Mammary epithelial cell (primary cell): ENCODE measurements at places on chromosomes 13 and 19.
A peak's percentile ranks its signal among the peaks of the same experiment; 100 is the strongest.

DNA sequence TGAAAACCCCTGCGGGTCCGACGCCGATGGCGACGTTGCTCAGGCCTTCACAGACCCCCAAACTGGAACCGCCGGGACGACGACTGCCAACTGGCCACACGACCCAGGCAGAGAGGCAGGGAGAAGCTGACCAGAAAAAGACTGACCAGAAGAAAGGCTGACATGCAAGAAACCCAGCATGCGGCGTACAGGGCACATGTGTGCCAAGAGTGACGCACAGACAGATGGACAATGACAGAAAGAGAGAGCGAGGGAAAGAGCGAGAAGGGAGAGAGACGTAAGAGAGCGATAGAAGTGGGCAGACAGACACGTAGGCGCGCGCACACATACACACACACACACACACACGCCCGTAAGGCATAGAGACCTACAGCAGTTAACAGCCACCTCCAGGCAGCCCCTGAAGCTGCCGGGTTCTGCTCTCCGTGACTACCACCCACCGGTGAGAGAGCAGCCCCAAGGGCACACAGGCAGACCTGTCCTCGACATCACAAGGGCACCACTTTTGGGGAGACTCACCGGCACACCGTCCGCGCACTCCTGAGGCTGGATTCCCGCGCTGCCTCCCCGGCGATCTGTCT, 67.2 kb upstream of the ZNF527 start:
- no peak for DNase-seq

- DNase-seq, result no peak
Observed at GRCh38 chr13:19172647-19173030, 9.0 kb downstream of the TUBA3C start.

DNA sequence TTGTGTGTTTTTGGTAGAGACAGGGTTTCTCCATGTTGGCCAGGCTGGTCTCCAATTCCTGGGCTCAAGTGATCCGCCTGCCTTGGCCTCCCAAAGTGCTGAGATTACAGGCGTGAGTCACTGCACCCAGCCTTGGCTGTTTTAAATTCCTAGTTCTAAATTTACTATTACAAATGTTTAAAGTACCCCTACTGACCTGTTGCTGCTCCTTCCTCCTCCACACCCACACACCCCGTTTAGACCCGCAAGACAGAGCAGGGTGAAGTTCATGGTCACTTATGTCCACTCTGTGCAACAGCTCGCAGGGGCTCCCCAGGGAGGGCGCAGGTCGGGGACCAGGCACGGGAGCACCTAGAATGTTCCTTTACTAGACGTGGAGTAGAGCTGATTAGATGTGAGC, 28.7 kb downstream of the TMEM161A start:
- DNase-seq, result no peak

- DNase-seq, result no peak
Observed at GRCh38 chr19:4578552-4579248, 19.2 kb upstream of the SEMA6B start.

DNA sequence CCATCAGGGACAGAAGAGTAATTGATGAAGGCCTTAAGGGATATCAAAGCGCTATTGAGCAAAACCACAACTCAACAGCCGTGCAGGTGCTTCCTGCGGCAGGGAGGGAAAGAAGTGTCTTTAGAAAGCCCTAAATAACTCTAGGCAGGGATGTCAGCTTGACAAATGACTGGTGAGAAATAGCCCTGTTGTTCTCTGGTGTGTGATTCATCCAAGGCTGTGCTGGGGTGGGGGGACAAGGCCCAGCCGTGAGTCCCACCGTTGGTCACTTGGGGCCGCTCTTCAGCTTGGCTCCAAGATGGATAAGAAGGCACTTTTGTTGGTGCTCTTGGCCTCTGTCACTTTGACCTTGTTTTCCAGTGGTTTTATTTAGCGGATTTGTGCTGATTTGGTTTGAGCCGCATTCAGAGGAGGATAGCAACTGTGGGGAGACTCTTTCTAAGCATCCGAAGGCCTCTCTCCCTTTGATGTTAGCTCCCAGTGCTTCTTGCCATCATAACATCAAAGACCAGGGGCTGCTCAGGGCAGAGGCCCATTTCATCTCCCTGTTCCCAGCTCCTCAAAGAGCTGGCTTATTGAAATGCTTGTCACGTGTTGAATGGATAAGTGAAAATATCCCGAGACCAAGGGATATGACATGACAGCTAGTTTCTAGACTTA, 130.3 kb upstream of the SERP2 start:
- peak; percentile 78 for DNase-seq

GRCh38 chr19:2361246-2362045, 1.4 kb downstream of the TMPRSS9 start:
- no peak for DNase-seq

DNA sequence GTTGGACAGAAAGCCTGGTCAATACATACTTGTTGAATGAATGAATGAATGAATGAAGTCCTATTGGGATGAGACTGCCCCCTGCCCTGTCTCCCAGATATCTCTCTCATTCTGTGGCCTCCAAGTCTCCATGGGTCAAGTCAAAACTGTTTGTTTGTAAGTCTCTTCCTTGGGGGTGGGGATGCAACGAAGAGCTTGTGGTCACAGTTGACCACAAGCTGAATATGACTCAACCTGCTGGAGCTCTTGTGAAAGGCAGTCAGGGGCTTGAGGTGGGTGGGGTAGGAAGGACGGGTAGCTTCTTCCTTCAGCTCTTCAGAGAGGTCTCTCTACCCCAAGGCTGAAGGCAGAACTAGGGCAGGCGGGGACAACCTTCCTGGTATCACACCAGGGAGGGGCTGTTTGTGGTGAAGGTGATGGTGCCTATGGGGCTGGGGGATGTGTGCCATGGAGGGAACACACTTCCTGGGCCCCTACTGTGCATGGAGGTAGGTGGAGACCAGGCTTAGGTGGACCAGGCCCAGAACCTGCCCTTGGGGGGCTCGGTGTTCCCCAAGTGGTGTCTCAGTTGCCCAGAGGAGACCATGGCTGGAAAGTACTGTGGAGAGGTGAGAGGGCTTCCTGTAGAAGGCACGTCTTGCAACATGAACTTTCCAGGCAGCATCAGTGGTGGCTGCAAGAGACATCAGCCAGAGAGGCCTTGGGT, 8.0 kb downstream of the MYO1F start:
- DNase-seq, result peak; percentile 84

- DNase-seq, result no peak
Observed at GRCh38 chr13:99055735-99056134, 77.9 kb upstream of the DOCK9 start.

DNA sequence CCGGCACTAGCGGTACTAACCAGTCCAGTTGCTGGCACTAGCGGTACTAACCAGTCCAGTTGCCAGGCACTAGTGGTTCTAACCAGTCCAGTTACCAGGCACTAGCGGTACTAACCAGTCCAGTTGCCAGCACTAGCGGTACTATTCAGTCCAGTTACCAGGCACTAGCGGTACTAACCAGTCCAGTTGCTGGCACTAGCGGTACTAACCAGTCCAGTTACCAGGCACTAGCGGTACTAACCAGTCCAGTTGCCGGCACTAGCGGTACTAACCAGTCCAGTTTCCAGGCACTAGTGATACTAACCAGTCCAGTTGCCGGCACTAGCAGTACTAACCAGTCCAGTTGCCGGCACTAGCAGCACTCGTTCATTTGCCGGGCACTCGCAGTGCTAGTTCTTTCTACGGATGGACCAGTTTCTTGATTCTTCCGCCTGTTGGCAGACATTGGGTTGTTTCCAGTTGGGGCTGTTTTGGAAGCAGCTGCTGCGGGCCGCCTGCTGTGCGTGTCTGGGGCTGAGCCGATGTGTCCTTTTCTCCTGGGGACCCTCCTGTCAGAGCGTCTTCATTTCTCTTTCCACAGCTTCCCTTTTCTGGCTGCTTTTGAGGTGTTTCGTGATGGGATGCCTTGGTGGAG, 123.4 kb upstream of the MCF2L start:
- no peak for DNase-seq

DNA sequence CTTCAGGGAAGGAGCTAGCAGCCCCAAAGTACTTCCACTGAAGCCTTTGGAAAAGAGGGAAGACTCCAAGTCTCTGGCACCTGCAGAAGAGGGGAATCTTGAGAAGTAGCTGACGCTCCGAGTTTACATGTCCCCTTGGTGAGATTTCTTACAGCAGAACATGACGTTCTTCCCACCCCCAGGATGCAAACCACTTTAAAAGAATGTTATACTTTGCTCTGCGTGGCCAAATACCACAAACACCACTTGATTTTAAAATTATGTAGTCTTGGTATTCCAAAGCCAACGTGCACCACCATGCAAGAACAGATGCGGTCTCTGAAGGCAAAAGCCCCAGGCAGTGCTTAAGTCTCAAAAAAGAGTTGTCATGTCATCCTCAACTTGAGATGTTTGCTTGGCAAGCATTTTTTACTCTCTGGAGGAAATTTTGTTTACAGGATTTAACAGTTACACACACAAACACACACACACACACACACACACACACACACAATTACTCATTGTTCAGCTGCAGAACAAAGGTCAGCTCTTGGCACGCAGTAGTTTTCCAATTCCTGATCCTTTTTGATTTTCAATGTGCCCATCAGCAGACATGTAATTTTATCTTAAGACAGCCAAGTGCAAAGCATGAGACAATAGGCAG, 106.1 kb downstream of the RGCC start:
- DNase-seq, result peak; percentile 39

- peak; percentile 35 for DNase-seq
Observed at GRCh38 chr19:28294395-28294794, 918.6 kb downstream of the UQCRFS1 start.

DNA sequence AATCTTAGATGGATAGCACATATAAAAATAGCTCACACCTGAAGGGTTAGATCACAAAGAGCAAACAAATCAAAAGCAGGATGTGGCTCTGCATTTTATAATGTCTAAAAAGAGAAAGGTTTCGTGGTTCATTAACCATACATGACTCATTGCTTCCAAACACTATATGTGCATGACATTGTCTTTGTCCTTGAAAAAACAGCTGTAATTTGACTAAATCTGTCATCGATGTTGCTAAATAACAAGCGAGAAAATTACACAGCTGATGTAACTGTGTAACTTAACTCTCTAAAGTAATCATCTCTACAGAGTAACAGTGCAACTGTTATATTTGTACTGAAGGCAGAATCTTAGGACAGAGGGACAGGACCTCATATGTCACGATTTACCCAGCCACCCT, 383.1 kb upstream of the GPC6 start:
- DNase-seq, result peak; percentile 60

DNA sequence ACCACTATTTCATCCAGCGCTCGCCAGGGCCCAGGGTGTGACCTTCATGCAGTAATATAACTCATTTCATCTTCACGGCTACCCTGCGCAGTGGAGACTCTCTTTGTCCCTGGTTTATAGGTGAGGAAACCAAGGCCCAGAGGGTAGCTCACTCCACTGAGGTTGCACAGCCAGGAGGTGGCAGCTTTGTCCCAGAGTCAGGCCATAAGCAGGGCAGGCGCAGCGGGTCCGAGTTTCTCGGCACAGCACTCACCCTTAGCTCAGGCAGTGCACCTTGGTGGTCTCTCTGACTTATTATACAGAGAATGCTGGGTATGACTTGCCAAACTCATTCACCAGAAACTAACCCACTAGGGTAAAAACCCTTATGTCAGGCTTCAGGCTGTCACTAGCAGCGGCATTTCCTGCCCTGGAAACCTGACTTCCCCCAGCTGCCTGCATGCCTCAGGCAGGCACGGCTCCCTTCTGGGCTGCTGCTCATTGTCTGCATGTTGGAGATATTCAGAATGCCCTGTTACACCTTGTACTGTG, 24.5 kb downstream of the PPP5C start:
- peak; percentile 27 for DNase-seq

DNA sequence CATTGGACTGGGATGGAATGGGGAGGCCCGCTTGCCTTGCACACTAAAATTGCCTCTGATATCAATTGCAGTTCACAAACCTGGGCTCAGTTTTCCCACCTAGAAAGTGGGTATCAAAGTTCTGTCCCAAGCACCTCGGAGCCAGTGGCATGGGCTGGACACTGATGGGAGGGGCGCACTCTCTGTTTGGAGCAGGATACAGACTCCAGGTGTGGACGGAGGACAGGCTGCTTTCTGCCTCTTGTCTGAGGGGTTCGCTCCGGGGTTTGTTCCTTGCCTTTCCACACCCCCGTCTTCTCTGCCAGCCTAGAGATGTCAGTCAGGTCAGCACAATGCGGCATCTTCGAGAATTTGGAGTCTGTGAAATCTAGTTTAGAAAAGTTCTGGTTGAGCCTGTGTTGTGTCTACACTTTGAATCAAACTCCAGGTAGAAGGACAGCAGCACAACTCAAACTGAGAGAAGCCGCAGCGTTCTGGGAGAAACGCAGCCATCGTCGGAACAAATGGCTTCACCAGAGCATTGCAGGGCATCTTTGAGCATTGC, 141.9 kb downstream of the TEX29 start:
- no peak for DNase-seq

- no peak for DNase-seq
Observed at GRCh38 chr19:13644645-13645044, 119.7 kb upstream of the MRI1 start.

GRCh38 chr19:33358408-33358807, 15.1 kb upstream of the CEBPG start:
- peak; percentile 75 for DNase-seq

DNA sequence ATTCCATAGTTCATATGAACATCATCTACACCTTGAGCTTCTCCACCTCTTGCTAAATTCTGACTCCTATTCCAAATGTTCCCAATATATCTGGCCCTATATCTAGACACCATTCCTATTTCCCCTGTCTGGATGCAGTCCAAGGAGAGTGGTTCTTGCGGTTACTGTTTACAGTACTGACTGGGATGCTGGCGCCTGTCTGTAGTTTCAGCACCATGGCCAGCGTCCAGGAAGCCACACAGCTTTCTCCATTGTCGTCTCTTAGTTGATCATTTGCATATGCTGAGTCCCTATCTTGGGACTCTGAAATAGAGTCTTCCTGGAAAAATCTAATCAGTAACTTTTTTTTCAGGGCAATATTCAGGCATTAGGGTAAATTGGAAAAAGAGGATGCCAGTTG, 14.9 kb downstream of the LAIR2 start:
- peak; percentile 27 for DNase-seq

DNA sequence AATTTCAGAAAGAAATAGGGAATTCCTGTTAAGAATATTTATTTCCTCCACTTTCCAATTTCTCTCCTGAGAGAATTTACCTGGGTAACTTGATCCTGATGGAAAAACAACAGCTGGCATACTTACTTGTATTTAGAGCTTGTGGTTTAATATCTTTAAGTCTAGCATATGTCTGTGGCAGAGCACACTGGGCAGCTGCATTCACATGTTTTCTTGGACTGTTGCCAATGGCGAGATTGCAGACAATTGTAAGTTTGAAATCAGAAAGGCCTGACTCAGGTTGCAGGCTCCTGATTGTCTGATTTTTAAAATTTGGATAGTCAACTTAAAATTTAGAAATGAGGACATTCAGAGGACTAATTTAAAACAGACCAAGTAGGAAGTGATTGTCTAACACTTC, 66.9 kb downstream of the NHLRC3 start:
- peak; percentile 19 for DNase-seq

DNA sequence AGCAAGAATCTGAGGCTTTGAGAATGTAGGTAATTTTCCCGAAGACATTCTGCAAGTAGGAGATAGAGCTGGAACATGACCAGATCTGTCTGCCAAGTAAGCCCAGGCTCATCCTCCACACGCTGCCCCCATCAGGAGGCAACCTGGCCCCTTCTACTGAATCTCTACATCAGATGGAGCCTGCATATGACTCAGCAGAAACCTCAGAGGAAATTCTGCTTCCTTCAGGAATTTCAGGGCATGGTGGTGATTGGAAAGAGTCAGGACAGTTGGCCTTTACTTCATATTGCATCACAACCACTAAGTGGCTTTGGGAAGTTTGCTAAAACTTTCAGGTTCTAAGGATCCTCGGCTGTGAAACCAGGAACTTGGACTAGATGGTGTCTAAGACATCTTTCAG, 85.2 kb downstream of the LRRC63 start:
- DNase-seq, result peak; percentile 65

- DNase-seq, result no peak
Observed at GRCh38 chr19:40273469-40274360, 11.4 kb downstream of the AKT2 start.

GRCh38 chr19:13872339-13872694, 4.6 kb upstream of the NANOS3 start:
- DNase-seq, result no peak
